ENCODE measurements at places on chromosomes 7 and 10.
A peak's percentile ranks its signal among the peaks of the same experiment; 100 is the strongest.

DNA sequence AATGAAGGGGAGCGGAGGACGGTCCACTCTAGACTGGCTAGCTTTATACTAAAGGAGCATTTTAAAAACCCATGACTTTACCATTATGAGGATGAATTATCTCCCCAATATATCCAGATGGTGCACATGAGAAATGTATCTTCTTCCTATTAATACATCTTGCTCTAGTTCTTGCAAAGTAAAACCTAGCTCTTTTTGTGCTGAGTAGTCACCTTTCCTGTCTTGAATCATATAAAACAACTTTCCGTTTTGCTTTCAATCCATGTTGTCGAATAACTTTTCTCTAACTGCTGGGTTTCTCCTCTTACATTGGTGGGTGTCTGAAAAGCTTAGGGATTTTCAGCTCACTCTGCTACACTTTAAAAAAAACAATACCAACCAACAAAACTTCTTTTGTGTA, 96.3 kb upstream of the TAC1 start:
- no peak for DNase-seq

GRCh38 chr7:12674861-12675260, 12.6 kb upstream of the ARL4A start:
- peak; percentile 38 for DNase-seq

DNA sequence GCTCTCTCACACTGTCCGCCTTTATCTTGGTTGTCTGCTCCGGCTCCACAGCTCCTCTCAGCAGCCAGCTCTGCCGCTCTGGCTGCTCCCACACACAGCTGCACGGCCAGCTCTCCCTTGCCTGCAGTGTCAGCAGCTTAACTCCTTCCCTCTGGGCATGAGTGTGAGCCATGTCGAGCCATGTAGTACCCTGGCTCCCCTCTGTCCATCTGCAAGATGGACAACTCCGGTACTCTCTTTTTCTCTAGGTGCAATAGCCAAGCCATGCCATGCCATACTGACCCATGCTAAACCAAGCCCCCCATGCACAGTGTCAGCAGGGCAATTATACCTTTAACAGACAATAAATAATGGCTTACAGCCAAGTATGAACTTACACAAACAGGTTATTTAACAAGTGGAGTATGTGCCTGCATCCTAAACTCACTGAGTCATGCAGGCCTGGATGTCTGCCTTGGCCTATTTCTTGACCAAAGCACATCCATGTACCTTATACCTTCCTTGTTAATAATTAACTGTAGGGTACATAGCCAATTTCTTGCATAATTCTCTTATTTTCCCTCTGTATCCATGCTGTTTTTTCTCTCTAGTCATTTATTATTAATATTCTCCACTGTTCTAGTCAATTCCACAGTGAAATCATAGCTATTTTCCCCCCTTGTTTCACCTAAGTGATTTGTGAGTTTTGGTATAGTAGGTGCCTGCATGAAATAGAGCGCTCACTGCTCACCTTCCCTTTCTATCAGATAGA, 170.9 kb downstream of the CDK14 start:
- DNase-seq, result peak; percentile 60

DNA sequence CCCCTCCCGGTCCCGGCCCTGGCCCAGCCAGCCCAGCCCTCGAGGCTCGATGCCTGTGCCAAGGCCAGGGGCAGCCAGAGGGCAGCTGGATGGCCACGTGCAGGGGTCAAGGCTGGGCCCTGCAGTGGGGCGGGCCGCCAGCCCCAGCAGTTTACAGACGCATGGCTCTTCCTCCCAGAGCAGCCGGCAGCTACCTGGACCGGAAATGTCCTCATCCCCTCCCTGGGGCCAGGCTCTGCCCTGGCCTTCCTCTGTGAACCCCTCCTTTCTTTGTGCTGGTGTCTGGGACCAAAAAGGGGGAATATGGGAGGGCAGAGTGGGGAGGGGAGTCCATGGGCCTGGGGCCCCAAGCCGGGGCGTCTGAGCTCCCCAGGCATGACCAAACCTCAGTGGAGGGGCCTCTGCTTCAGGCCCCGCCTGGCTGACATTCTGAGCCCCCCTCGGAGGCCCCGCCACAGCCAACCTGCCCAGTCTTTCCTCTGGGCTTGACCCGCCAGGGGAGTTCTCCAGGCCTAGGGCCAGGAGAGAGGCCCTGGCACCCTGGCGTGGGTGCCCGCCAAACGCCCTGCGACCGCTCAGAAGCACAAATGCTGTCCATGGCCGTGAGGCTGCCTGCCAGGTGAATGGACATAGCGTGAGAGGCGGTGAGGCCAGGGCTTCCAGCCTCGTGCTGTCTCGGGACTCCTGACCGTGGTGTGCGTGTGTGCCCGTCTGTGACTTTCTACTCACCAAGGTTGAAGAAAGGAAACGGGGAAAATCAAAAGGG, 24.7 kb upstream of the AMZ1 start:
- DNase-seq, result no peak

DNA sequence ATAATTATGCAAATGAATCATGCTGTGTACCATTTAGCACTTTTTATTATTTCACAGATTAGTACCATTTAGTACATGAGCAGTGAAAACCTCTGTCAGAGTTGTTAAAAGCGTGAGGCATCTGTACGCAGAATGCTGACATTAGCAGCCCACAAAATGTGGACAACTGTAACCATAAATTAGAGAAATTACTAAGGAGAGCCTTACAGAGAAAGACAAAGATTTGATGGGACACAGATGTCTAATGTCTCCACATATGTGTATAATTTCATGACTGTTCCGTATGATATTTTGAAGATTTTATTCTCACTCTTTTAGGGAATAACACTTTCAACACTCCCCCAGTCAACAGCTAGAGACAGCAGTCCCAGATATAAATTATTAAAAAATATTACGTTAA, 414.0 kb upstream of the ANKRD30A start:
- DNase-seq, result peak; percentile 53

DNA sequence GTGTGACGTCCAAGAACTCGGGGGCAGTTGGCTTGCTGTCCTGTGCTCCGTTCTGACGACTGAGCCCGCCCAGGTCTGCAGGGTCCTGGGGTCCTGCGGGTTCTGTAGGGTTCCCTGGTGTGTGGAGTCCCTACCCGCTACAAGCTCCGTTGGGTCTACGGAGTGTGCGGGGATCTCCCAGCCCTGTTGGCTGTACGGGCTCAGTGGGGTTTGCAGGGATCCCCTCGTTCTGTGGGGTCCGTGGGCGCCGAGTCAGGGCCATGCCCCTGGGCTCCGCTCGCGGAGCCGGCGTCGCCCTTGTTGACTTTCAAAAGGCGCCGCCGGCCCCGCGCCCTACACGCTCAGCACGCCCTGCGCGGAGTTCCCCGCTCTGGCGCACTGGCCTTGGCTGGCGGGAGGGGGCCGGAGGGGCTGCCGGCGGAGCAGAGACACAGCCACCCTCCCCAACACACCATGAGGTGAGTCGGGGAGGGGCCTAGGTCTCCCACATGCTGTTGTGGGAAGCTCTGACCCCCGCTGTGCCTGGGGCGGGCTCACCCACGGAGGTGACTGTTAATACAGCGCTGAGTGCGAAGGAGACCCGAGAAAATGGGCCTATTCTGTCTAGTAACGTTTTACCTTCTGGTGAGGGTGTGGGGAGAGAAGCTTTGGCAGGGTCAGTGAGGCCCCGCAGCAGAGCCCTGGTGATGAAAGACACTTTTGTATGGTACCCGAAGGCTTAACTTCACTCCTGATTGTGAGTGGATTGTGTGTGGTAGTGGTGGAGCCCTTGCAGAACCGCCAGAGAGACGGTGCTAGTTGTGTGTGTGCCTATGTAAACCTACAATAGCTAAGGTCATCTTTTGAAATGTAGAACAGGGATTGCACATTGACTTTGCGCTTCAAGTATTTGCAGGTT, 8.1 kb downstream of the TASOR2 start:
- DNase-seq, result peak; percentile 9

DNA sequence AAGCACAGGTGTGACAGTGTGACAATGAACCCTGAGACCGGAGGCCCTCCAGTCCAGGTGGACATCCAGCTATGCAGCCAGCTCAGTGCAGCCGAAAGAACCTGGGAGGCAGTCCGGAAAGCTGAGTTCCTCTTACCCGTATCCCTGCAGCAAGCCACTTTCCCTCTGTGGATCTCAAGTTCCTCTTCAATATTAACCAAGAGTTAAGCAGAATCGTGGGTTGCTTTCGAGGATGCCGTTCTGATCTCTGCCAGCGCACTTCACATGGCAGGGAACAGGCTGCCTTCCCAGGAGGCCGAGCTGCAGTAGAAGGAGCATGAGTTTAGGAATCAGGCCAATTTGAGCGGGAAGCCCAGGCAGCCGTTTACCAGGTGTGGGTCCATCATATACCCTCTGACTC, 591.6 kb downstream of the SDK1 start:
- no peak for DNase-seq

DNA sequence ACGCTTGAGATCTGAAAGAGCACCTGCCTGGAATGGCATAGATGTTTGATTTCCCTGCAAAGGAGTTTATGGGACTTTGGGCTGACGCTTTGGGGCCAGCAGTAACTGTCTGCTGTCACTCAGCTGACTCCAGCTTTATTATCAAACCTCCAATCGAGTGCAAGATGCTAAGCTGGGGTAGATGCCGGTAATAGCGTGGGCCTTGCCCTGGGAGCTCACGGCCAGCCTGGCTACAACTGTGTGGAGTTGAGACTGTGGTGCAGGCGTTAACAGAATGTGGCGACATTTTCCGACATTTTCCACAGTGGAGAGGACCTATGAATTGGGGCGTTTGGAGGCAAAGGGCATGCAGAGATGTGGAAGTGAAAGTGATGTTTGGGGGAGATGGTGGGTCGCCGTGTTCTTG, 1.3 kb downstream of the CHST12 start:
- DNase-seq, result no peak

GRCh38 chr7:141355032-141355431, 196.2 kb upstream of the AGK start:
- DNase-seq, result peak; percentile 9

DNA sequence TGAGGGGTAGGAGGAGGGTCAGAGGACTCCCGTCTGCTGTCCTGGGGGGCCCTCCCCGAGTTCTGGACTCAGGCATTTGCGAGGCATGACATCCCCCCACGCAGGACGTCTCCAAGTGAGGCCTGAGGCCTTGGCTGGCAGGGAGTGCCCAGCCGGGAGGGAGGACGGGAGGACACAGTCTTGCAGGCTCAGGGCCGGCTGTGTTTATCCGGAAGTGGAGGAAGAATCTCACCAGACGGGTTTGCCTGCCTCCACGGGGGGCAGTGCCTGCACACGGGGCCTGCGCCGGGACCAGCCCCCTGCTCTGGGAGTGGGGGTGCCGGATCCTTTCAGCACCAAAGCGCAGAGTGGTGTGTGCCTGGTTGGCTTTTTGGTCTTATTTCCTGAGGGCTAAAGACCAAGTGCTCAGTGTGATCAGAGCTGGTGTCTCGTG, 10.9 kb downstream of the PWWP2B start:
- peak; percentile 37 for DNase-seq

DNA sequence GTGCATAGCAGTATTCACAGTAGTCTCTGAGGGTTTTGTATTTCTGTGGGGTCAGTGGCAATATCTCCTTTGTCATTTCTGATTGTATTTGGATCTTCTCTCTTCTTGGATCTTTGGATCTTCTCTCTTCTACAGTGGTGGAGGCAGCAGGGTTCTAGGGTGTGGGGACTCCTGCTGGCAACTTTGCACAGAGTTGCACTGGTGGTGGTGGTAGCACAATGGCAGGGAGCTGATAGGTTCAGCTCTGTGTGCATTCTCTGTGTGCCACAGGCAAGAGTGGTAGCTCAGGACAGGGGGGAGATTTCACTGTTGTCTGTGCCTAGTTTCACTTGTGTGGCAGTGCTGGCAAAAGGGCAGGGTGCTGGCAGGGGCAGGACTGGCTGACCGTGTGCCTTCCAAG, 35.1 kb upstream of the PRSS37 start:
- no peak for DNase-seq

DNA sequence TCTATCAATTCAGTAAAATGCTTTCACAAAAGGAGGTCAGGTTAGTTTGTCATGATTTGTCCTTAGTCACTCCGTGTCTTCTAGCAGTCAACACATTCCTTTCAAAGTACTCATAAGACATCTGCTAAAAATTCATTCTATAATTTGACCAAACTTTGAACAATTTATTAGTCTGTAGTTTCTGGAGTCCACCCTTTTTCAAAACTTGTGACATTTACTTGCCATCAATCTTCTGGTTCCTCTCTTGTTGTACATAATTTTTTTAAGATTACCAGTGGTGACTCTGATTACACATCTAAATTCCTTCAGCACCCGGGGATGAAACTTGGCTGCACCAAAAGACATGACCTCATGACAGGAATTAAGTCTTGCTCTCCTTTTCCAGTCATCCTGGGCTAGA, 130.1 kb downstream of the NEBL start:
- DNase-seq, result peak; percentile 35

DNA sequence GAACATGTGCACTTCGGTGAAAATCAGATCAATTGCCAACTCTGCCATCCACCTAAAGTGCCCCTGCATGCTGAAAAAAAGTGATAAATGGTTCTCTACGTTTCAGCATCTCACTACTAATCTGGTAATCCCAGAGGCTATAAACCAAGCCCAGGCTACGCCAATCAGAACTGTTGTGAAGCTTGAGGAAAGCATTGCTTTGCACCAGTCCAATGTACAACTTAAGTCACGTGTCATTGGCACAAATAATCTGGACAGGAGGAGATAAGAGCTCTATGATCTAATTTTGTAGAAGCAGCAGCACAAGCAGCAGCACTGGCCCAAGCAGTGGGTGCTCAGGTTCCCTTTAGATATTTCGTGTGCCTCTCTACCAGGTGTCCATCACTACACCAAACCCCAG, 4.4 kb upstream of the EGR2 start:
- DNase-seq, result no peak

DNA sequence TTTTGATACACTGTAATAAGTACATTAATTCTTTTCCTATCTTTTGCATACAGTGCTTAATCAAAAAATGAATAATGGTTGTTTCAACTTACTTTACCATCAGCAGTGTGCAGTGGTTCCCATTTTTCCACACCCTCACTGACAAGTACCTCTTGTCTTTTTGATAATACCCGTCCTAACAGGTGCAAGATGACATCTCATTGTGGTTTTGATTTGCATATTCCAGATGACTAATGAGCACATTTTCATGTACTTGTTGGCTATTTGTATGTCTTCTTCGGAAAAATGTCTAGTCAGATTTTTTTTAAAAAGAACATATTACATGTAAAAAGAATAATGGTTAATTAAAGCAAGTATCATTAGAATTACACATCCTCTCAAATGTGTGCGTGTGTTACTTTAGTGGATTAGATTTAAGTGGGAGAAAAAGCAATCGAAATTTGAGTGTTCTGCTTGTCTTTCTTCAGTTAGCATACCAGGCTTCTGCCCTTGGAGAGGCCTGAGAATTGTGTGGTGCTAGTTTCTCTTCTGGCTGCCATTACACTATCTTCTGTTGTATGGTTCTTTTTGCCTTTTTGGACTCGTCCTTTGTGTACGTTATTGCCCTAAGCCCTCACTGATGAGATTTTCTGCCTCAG, 291.2 kb downstream of the AUTS2 start:
- DNase-seq, result no peak

DNA sequence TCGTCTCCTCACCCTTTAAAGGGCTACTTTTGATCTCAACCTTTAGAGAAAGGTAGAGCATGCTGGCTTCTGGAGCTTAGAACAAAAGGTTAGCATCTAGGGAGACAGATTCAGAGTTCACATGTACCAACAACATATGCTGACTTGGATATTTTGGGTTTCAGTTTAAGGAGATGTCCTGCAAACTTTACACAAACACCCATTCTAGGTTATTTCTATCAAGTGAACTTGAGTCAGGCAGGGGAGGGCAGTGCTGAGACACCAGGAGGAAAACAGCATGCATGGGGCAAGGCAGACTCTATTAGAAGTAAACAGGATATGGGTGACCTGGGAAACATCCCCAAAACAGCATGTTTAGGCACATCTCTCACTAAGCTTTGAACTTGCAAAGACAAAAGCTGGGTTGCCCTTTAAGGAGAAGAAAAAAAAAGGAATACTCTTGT, 43.8 kb downstream of the ARL4A start:
- peak; percentile 31 for DNase-seq

Data from AG10803 (cell line).